Brain microvascular endothelial cell (primary cell): ENCODE measurements at places on chromosomes 16 and 17.

- DNase-seq, result no peak
Observed at GRCh38 chr16:85430523-85431421, 182.3 kb upstream of the GSE1 start.

GRCh38 chr17:21094298-21094704, 32.5 kb upstream of the DHRS7B start:
- no peak for DNase-seq

GRCh38 chr16:14304891-14305460, 233.9 kb downstream of the MRTFB start:
- no peak for DNase-seq

- DNase-seq, result no peak
Observed at GRCh38 chr17:10072086-10072485, 126.3 kb downstream of the GAS7 start.

DNA sequence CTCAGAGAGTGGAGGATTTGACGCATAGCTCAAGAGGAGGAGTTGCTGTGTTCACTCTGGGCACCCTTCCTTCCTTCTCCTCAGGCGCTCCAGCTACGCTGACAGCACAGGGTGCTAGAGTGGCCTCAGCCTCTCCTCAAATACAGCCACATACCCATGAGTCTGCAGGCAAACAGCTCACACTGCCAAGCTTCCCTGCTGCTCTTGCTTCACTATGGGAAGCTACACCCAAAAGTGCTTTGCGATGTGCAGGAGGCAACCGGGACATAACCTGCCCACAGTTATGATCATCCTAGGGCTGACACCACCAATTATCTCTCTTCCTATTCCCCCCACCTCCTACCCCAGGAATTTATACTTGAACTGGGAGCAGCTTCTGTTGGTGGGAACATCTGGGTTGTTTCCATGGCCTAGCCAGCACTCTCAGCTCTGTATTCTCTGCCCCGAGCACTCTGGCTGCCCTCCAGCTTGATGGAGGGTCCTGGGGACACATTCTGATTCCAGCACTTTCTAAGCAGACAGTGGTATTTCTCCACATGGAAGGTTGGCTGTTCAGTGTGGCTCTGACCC, 40.3 kb upstream of the SREBF1 start:
- DNase-seq, result peak; percentile 16

- no peak for DNase-seq
Observed at GRCh38 chr17:82486231-82487094, 27.9 kb downstream of the NARF start.

DNA sequence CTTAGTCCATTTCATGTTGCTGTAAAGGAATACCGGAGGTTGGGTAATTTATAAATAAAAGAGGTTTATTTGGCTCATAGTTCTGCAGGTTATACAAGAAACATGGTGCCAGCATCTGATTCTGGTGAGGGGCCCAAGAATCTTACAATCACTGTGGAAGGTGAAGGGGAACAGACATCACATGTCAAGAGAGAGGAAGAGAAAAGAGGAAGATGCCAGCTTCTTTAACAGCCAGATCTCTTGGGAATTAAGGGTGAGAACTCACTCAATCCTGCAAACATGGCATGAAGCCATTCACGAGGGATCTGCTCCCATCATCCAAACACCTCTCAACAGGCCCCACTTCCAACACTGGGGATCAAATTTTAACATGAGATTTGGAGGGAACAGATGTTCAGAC, 49.5 kb downstream of the BMERB1 start:
- no peak for DNase-seq

GRCh38 chr17:56593086-56593645, 333 bp upstream of the NOG start:
- DNase-seq, result no peak

- no peak for DNase-seq
Observed at GRCh38 chr17:79747508-79748294, 17.0 kb downstream of the ENPP7 start.
